Activated CD4-positive, alpha-beta T cell treated with anti-CD3 and anti-CD28 coated beads, Interleukin-2, amount 10 ng/mL, durations not matched to agents 7 days and 5 days (primary cell): ENCODE measurements at places on chromosomes 6 and 20. TPM values are rescaled to one million over a fixed set of nuclear protein-coding genes. Genes with fewer than 3 reads are reported as not detected.

Gene SLC22A7
- not detected for total RNA-seq

DNA sequence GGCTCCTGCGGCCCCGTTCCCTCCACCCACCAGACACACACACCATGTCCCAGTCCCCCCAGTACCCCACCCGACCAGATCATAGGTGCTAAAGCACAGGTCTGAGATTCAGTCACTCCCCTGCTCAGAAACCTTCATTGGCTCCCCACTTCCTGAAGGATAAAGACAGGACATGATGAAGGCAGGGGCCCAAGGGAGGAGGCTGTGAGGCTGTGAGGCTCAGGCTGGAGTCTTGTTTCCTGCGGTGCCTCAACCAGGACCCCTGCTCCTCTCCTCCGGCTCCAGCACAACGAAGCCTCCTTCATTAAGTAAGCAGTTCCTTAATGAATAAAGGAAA lies 81.1 kb downstream of the NCR2 start:
- no peaks in the 10 kb centered on the region for H3K36me3 ChIP-seq
- no peak overlapping the region for H3K4me3 ChIP-seq
- peaks cover 64% of the 10 kb centered on the region for H3K27me3 ChIP-seq
- H3K27ac ChIP-seq: no peak overlapping the region
- no peaks in the 10 kb centered on the region for H3K4me1 ChIP-seq

DNA sequence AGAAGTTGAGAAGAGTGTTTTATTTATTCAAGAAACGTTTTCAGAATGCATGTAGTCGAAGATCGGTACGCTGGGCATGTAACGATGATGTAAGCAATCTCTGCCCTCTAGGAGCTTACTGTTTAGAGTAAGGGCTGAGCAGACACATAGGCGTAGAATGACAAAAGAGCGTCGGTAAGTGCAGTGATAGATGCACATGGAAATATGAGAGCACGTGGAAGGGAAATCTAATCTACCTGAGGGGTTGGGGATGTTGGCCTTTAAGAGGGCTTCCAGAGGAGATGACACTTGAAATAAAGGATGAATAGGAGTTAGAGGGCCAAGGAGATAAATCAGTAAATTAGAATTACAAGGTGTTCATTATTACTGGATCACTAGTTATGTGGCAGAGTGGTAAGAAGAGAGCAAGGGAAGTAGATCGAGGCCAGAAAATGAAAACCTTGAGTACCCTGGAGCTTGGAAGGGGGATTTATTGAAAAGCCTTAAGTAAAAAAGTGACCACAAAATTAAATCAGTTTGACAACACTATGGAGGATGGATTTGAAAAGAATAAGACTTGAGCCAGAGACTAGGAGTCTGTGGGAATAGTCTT lies 782 bp downstream of the TRMT11 start:
- H3K27me3 ChIP-seq: no peaks in the 10 kb centered on the region
- DNase-seq: no peak
- no peaks in the 10 kb centered on the region for H3K36me3 ChIP-seq
- no peak overlapping the region for H3K4me3 ChIP-seq
- H3K4me1 ChIP-seq: peaks cover 16% of the 10 kb centered on the region

- no peak for DNase-seq
- no peak overlapping the region for H3K4me3 ChIP-seq
- no peaks in the 10 kb centered on the region for H3K4me1 ChIP-seq
- no peaks in the 10 kb centered on the region for H3K36me3 ChIP-seq
Observed at GRCh38 chr6:54586251-54586650, 260.3 kb upstream of the FAM83B start.

DNA sequence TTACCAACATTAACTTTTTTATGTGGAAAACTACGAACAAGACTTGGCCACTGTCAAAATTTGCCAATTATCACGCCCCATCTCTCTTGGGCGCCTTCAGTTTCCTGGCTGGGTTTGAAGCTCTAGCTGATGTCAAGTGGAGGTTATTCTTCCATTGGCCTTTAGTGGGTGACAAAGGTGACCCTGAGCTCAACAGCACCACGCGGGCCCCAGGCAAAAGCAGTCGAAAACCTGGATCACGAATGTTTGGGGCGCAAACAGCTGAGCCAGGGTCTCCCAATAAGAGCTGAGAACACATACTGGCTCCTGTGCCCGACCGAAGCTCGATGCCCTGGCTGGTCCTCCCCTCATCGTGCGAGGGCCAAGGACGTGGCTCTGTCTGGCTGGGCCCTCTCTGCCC lies 26.8 kb downstream of the SLC17A9 start:
- DNase-seq: no peak
- H3K4me1 ChIP-seq: peaks cover 50% of the 10 kb centered on the region
- H3K36me3 ChIP-seq: no peaks in the 10 kb centered on the region
- no peak overlapping the region for H3K27ac ChIP-seq
